A673 (cell line): ENCODE measurements at places on chromosomes 1 and 21.

DNA sequence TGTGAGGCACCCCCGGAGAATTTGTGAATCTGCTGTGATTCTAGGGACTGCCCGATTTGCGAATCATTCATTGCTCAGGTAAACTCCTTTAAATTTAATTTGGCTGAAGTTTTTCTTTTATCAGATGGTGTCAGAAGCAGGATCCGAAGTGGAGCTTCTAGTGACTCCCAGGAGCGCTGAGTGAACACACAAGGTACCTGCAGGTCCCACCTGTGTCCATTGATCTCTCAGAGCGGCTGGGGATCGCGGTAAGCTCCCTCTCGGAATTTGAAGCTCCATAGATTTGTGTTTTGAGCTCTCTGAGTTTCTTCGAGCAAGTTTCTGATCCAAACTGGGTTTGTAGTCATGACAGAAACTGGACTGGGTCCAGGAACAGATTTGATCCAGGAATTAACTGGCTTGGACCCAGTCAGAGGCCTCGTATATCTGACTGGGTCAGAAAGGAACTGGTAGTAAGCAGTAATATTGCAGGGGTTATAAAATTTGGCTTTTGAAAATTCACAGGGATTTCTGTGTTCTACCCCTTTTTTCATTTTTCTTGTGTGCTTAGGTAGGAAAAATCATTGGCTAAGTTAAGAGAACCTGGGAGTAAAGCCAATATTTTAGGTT, 56.2 kb upstream of the EDEM3 start:
- DNase-seq, result no peak

- peak; percentile 35 for DNase-seq
Measured at GRCh38 chr1:94092210-94092613, 28.7 kb downstream of the ABCA4 start.

DNA sequence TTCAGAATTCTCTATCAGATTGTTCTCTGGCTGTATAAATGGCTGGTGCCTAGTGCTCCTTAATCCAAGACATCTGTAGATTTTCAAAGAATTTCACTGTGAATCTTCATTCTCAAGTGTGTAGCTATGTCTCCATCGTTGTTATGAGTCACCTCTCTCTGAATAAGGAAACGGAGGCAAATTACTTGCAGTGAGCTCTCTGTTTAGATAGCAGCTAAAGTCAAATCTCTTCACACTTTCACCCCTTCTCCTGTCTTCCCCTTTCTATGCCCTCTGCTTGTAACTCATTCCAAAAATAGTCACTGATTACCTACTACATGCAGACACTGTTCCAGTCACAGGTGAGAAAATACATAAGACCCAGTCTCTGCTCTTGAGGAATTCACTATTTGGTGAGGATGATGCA, 39.7 kb downstream of the CHML start:
- peak; percentile 8 for DNase-seq

- no peak for DNase-seq
Measured at GRCh38 chr1:220886470-220887201, 7.4 kb downstream of the HLX start.

GRCh38 chr1:7022058-7022457, 236.8 kb downstream of the CAMTA1 start:
- no peak for DNase-seq

DNA sequence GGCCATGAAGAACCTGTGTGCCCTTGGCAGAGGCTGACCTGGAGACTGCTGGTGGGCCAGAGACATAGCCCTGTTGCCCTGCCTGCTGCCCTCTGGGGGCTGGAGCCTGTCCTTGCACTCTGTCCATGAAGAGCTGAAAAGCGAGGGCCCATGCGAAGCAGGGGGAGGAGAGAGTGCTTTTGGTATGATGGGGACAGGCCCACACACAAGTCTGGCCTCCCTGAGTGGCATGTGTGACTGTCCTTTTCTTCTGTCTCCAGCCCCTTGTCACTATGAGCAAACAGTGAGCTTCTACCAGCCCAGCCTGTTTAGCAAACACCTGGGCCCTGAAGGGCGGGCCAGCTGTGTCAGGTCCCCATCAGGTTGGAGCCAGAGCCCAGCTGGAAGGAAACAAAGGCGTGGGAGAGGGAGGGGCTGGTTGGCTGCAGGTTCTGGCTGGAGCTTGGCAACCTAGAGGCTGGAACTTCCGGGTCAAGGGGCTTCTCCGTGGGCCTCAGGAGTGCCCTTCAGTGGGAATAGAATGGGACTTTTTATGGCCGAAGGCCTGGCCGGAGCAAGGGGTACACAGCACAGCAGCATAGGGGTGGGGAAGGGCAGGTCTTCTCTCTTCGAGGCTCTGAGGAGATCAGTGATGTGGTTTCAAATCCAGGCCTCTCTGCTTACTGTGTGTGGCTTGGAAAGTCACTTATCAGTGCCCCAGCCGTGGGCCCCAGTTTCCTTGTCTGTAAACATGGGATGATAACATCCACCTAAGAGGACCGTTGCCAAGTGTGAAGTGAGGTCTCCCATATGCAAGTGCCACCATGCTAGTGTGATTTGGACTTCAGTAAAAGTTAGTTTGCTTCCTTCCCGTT, 14.3 kb downstream of the QSOX1 start:
- DNase-seq, result peak; percentile 51

DNA sequence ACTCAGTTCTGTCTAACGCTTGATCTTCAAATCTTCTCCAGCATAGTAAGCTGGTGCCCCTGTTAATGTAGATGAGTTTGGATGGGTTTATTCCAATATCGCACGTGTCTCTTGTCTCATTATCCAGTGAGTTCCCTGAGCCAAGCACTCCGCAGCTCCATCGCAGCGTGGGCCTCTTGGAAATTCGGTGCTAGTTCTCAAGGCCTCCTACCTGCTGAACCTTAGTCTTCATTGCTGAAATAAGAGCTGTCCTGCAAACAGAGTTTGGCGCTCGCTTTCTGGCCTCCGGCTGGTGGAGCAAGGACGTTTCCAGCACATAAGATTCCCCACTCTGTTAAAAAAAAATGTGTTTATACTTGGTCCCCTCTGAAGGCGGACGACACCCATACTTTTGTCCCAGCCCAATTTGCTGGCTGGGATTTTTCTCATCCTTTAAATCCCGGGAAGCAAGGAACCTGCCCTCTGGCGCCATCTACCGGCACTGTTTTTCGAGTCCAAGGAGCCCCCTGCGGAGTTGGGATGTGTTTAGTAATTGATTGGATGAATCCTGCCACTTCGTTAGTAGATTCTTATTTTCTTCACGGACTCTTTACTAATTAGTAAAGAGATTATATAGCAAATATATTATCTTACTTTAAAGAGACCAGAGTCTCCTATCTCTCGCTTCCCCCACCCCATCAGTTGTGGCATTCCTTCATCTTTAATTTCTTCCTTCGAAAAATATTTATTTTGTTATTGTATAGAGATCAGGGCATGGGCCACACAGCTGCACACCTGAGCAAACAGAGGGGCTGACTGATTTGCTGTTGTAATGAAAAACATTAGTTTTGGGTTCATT, 14.7 kb downstream of the JUN start:
- DNase-seq, result peak; percentile 83

DNA sequence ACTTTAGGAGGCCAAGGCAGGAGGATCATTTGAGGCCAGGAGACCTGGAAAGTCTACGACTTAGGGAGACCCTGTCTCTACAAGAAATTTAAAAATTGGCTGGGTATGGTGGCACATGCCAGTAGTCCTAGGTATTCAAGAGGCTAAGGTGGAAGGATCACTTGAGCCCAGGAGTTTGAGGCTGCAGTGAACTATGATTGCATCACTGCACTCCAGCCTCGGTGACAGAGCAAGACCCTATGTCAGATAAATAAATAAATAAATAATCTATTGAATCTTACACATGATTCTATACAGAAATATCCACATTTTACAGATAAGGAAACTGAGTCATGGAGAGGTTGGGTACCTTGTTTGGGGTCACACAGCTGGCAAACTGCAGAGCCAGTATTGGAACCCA, 89.1 kb downstream of the MAN1C1 start:
- no peak for DNase-seq

- no peak for DNase-seq
Measured at GRCh38 chr1:173424782-173425407, 52.2 kb upstream of the PRDX6 start.

- peak; percentile 60 for DNase-seq
Measured at GRCh38 chr1:22121421-22121911, 21.4 kb downstream of the WNT4 start.

DNA sequence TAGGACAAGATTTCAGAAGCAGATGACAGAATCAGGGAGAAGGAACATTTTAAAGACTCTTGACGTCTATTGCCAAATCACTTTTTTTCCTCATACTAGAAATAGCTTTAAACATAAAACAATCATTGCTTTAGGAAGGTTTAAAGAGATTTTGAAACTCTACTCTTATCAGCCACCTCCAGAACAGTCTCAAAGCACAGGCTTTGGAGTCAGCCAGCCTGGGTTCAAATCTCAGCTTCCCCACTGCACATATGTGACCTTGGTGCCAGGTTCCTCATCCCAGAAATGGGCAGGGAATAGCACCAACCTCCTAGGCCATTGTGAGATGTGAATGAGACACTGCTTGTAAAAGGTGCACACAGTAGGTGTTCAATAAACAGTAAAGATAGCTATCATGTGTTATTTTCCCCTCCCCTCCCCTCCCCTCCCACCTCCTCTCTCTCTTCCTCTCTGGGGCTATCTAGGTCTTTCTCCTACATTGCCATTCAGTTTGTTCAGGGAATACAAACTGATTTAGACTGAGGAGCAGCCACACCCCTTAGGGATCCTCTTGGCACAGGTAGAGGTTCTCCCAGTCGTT, 20.6 kb downstream of the SPOCD1 start:
- DNase-seq, result no peak

GRCh38 chr1:204278958-204279357, 65.2 kb upstream of the GOLT1A start:
- DNase-seq, result peak; percentile 23

GRCh38 chr1:157403608-157404007, 148.7 kb downstream of the FCRL5 start:
- no peak for DNase-seq
